T-helper 17 cell (primary cell): ENCODE measurements at places on chromosomes 2 and 18. TPM values are rescaled to one million over a fixed set of nuclear protein-coding genes. Genes with fewer than 3 reads are reported as not detected.

- DNase-seq, result no peak
Measured at GRCh38 chr18:24817587-24818371, 357.3 kb downstream of the HRH4 start.

DNA sequence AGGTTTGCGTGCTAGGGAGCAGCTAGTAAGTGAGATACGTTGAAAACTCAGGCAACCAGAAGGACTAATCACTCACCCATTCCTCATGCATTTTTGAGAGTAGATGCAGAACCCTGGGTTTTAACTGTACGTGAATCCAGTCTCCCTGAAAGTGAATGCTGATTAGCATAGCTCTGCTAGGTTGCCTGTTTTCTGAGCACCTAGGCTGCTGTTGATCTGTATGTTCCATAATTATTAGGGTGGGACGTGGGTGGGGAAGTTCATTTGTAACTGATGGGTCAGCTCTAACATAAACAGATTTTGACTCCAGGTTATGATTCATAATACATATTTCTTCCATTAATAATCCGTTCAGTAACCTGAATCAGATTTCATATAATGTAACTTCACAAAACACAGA is 379.0 kb upstream of the FANCL start:
- no peak for DNase-seq

DNA sequence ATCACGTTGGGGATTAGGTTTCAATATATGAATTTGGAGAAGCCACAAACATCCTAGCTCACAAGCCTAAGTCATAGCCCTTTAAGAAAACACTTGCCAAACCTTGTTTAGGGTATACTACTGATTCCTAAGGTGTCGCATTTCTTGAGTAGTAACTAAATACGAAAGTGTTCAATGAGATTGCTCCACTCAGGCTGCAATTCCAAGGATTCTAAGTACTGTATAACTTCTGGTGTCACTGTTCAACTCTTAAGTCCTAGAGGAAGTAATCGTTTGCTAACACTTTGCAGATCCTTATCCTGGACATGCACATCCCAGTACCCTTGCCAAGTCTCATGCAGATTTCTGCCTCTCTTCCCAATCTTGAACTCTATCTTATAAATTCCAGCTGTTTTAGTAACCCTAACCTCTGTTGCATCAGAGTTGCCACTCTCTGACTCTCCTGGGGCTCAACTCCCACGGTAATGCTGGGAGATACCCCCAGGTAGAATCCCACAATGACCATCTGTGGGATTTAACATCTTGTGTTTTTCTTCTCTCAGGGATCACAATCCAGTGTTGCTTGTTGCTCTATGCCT is 122.4 kb downstream of the HIBCH start:
- DNase-seq, result no peak

GRCh38 chr2:86054535-86055082 is 51.1 kb downstream of the POLR1A start:
- DNase-seq, result no peak

DNA sequence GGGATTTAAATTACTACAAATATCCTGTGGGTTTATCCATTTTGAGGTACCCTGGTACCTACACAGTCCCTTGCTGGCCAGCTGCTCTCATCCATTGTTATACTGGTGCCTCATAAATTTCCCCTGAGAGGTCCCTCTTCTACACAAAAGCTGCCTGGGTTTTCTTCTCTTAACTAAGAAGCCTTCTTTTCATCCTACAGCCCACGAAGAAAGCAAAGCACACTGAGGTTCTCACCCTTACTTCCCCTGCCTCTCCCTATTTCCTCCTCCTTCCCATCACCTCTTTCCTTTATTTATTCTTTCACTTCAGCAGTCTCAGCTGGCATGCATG is 154.9 kb downstream of the CSRNP3 start:
- no peak for DNase-seq

DNA sequence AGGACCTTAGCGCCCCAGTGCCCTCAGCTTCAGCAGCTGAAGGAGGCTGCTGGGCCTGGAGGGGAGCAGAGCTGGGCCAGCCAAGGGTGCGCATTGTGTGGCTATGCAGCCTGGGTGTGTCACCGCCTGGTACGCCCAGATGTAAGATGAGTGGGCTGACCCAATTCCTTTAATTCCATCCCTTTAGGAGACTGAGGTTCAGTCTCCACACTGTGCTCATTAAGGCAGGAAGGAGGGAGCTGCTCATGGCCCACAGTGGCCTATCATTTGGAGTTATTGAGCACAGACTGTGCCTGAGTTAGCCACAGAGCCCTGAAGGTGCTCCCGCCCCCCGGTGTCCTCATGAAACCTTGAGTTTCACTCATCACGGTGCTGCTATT is 194.1 kb upstream of the GLI2 start:
- no peak for DNase-seq

GRCh38 chr18:70329071-70329470 is 40.2 kb downstream of the SOCS6 start:
- DNase-seq, result no peak

SF3B6 gene
- 51.5 TPM for total RNA-seq

- no peak for DNase-seq
Measured at GRCh38 chr18:50051288-50051687, 143.7 kb downstream of the MYO5B start.

- DNase-seq, result no peak
Measured at GRCh38 chr2:74364533-74365505, 15.3 kb downstream of the DCTN1 start.

CCDC74B gene
- total RNA-seq, result 0.99 TPM

SPIRE1 gene
- 3.5 TPM for total RNA-seq

- no peak for DNase-seq
Measured at GRCh38 chr2:171320731-171321130, 113.1 kb downstream of the METTL8 start.

ABI2 gene
- total RNA-seq, result 17.4 TPM

GRCh38 chr2:200695191-200695590 is 109.4 kb downstream of the AOX1 start:
- no peak for DNase-seq

- DNase-seq, result no peak
Measured at GRCh38 chr2:102070058-102070642, 72.4 kb upstream of the IL1R1 start.

DNA sequence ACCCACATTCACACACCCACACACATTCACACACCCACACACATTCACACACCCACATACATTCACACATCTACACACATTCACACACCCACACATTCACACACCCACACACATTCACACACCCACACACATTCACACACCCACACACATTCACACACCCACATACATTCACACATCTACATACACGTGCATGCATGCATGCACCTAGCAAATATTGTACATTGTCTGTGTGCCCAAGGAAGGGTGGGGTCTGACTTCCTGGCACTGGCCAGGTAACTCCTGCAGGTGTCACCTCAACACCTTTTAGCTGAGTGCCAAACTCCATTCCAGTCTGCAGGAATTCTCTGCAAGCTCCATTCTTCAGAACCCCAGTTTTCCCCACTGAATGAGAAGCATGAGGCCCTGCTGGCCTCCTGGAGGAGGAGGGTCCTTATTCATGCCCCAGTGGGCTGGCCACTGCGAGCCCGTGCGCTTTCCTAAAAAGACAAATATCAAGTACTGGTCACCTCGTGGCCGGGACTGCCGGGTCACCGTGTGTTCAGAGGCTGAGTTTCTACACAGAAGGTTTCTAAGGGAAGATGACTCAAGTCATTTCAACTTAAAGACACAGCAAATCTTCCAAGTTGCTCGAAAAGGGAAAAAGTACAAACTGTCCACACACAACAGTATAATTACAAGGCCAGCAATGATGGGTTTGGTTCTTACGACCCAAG is 131.5 kb downstream of the HDAC4 start:
- DNase-seq, result no peak

- no peak for DNase-seq
Measured at GRCh38 chr18:62952807-62953206, 237.5 kb downstream of the PHLPP1 start.

RGPD3 gene
- total RNA-seq, result 0.21 TPM

- DNase-seq, result no peak
Measured at GRCh38 chr2:28454016-28454930, 41.6 kb upstream of the PLB1 start.

DNA sequence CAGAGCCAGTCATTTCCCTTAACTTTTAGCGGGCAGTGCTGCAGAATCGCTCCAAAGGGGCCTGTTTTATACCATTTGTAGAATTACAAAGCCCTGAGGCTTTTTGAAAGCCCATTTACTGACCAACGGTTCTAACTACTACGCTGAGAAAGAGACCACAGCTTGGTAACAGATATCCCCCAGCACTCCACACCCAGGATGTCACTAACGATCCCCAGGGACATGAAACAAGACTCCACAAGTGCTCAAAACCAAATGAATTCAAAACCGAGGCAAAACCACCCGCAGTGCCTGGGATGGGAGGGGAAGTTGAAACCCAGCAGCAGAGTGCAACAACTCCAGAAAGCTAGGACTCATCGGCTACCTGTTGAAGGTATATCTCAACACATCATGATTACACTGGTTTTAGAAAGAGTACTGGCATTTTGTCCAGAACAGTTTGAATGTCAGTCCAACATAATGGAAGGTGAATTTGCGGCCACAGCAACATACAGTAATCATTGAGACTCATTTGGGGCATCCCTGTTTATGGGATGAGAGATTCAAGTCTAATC is 33.6 kb upstream of the LRP2 start:
- no peak for DNase-seq

RUFY4 gene
- total RNA-seq, result 0.77 TPM

VWA3B gene
- not detected for total RNA-seq

DNA sequence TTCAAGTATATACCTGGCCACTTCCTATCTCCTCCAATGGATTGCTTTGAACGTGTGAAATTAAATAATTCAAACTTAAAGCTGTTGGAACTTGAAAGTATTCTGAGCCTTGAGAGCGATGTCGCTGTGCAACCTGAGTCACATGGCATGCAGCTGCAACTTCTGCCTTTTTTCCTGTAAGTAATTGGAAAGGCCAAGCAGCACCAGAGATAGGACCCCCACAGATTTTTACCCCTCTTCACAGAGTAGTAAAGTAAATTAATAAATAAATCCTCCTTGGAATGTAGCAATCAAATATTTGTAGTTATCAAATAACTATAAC is 3.2 kb upstream of the RNF149 start:
- no peak for DNase-seq

- DNase-seq, result no peak
Measured at GRCh38 chr18:8513249-8513648, 96.0 kb upstream of the RAB12 start.

GRCh38 chr18:8536231-8536630 is 73.0 kb upstream of the RAB12 start:
- no peak for DNase-seq

DNA sequence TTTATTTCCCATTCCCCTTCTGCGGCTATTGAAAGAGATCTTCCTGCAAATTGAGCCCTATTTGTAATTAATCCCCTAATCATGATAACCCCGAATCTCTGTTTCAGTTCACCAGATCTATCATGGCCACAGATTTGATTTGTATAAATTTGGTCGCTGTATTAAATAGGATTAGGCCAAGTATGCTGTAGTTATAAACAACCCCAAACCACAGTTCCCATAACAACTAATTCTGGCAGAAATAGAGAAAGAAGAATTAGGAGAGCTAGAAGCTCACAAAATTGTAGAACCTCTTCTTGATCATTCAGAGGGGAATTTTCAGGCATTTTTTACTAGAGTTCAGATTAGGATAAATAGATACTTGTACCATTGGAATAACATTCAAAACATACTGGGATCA is 433.7 kb upstream of the TNP1 start:
- no peak for DNase-seq

DNA sequence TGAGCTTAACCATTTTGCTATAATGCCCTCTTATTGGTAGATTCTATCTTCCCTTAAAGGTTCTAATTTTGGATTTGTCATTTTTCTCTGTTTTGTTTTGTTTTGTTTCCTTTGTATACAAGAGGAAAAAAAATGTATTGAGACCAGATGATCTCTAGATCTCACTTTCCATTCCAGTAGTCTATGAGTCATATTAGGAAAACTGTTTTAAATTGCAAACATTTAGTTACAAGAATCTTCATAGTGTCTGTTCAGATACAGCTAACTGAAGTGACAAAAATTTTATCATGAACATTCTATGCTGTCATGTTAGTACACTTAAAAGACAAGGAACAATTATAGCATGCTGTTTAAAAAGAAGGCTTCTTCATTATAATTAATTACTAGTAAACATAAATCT is 322.8 kb downstream of the LRRTM4 start:
- DNase-seq, result no peak

GRCh38 chr2:172905937-172906811 is 169.5 kb upstream of the MAP3K20 start:
- no peak for DNase-seq

GRCh38 chr2:235521844-235522243 is 28.0 kb downstream of the AGAP1 start:
- no peak for DNase-seq

DNA sequence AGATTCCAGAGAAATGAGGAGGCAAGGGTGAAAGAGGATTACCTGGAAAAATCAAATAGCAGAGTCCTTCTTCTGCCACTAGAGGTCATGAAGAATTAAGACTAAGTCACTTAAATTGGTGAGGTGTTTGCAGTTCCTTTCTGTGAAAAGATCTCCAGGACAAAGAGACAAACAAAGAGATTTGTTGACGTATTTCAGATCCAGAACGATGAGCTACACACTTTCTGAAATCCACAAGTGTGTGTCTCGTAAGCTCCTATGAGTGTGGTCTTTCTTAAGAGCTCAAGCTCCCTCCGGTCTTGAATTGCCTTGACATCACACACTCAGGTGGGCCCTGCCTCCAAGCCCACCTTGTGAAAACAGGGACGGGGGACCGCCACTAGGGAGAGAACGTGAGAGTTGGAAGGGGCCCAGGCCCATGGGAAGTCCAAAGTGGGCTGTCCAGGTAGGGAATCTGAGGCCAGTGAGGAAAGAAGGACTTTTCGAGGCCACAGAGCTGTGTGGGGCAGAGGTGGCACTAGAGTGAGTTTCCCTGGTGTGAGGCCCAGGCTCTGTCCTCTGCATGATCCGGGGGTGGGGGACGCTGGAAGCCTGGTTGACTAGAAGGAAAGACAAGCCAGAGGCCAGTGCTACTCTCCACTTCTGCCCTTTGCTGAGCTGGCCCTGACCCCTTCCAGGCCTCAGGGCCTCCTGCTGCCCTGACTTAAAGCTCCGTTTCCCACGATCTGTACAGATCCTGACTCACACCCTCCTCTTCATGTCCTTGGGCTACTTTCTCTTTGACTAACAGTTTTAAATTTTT is 168.1 kb upstream of the NCK2 start:
- DNase-seq, result no peak

TRIM54 gene
- not detected for total RNA-seq

GRCh38 chr2:199607914-199608313 is 150.2 kb upstream of the SATB2 start:
- DNase-seq, result no peak

DNA sequence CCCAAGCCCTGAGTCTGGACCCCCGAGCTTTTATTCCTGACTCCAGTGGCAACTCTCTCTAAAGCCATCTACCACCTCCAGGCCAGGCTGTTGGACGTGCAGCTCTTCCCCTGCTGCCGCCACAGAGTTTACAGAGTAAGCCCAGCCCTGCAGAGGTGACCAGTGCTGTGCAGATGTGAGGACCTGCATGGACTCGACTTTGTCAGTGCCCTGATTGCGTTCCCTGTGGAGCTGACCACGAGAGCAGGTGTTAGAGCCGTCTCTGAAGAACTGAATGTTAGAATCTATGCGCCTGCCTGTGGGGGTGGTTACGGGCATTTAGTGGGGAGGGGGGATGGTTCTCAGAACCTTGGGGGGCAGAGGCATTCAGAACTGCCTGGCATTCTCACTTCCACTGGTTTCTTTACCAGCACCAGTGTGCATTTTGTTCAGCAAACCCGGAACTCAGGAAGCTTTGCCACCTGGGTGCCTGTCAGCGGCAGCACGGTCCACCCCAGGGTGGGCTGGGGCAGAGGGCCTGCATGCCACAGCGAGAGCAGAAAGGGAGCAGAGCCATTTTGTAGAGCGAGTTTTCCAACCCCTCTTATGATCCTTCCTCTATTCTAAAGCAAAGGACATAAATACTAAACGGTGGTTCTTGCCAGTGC is 137.9 kb downstream of the KLHL29 start:
- no peak for DNase-seq

WDR7 gene
- 62.2 TPM for total RNA-seq
